ENCODE measurements at places on chromosomes 11 and 22.

- DNase-seq = peak; percentile 34
Measured at GRCh38 chr11:123431619-123432018, 1.6 kb downstream of the GRAMD1B start.

DNA sequence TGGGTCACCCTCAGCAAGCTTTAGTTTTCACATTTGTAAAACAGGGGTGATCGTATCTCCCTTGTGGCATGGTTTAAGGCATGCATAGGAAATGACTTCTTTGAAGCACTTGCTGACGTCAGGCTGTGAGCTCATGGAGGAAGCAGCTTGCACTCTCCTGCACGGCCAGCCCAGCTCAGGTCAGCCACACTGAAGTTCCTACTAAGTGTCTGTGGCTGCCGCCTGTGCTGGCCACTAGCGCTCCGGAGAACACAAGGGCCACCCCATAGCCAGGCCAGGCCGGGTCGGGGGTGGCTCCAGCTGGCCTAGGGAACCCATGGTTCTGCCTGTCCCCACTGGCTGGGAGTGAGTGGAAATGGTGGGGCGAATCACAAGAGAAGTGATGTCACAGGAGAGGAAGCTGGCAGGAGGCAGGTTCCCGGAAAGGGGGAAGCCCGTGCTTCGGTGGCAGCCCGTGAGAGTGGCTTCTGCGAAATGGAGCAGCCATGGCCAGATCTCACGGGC lies 28.2 kb downstream of the KCTD17 start:
- DNase-seq = peak; percentile 88

DNA sequence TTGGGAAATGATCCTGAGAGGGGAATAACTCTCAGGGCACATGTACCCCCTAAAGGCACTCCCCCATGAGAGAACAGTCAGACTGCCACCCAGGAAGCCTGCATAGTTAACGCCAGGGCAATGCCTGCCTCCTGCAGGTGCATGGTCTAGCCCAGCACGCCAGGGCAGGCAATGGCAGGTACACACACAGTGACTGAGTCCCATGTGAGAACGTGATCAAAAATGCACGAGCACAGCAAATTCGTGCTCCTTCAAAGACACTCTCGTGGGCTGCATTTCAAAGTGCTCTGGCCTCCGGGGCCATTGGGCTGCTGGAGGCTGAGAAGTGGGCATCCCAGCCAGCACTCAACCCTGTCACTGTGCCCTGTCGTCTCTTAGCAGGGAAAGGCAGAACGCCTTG lies 79.7 kb downstream of the SHANK2 start:
- DNase-seq = no peak

DNA sequence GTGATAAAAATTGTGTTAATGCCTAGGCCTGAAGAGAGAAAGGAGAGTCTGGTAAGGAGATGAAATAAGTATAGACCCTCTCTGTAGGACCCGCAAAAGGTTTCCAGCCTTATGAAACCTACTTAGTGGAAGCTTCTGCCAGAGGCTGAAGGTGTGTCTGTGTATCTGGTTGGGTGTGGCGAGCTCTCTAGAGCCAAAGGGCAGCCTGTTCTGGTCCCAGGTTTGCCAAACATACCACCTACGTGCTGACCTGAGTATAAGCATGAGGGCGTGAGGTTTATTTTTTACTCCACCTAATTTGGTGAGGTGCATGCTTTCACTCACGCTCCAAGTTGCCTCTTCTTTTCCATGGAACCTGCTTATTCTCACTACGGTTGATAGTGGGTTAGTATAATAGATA lies 5.6 kb downstream of the CSTPP1 start:
- DNase-seq = no peak

- no peak for DNase-seq
Measured at GRCh38 chr11:22162756-22163155, 30.1 kb upstream of the ANO5 start.

- no peak for DNase-seq
Measured at GRCh38 chr22:23062616-23063538, 7.4 kb upstream of the GNAZ start.
